ENCODE measurements at places on chromosomes 4 and X. TPM values are rescaled to one million over a fixed set of nuclear protein-coding genes. Genes with fewer than 3 reads are reported as not detected.

The NUP62CL gene
- 0.40 TPM for total RNA-seq

The NSUN7 gene
- under 0.01 TPM for total RNA-seq

The GPRASP1 gene
- 1.9 TPM for total RNA-seq

The FDCSP gene
- not detected for total RNA-seq

The FRAS1 gene
- 7.7 TPM for total RNA-seq

The GPM6B gene
- total RNA-seq: 1.3 TPM

The BBS12 gene
- total RNA-seq: 2.8 TPM

Measured in thoracic aorta endothelial cell (primary cell).